Epithelial cell of proximal tubule (primary cell): ENCODE measurements at places on chromosomes 3 and 15. TPM values are rescaled to one million over a fixed set of nuclear protein-coding genes. Genes with fewer than 3 reads are reported as not detected.

- no peak for DNase-seq
Observed at GRCh38 chr15:92818651-92819277, 81.4 kb upstream of the CHD2 start.

DNA sequence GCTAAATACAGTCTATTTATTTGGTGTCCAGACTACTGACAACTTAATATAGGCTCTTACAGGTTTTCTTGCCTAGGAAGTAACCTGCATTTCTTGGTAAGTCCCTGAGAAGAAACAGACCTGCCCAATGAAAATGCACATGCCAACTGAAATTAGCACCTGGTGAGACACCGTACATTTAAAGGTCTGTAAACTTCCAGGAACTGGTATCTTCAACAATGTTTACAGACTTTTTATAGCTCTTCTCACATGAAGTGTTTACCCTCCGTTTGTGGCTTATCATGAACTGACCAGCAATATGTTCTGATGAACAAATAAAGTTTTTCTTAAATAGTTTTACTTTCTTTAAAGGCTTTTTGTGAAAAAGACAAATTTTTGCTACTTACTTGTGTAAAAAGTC lies 93.3 kb downstream of the PCCB start:
- DNase-seq = no peak

DNA sequence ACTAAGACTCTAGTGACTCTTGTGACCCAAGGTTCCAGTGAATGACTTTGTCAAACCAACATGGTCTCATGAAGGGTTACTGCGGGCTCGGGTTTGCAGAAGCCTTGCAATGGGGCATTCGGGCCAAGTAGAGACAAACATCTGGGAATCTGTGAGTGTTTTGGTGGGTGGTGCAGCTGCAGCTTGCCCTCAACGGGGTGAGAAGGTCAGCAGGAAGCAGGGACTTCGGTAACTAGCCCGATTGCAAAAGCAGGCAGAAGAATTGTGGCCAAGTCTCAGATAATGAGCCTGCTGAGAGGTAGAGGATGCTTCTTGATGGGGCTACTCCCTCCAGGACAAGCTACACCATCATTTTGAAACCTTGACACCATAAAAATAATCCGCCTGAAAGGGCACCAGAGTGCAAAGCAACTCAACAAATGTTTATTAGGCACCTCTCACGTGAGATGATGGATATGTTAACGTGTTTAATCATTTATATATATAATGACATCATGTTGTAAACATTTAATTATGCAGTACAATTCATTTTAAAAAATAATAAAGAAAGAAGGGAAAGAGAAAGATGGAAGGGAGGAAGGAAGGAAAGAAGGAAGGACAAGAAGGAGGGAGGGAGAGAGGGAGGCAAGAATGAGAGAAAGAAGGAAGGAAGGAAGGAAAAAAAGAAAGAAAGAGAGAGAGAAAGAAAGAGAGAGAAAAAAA lies 263.9 kb upstream of the IGF1R start:
- DNase-seq = no peak

GRCh38 chr3:150798122-150798618 lies 35.2 kb upstream of the SIAH2 start:
- no peak for DNase-seq

GRCh38 chr3:31968927-31969418 lies 12.1 kb downstream of the OSBPL10 start:
- DNase-seq = peak; percentile 100

DNA sequence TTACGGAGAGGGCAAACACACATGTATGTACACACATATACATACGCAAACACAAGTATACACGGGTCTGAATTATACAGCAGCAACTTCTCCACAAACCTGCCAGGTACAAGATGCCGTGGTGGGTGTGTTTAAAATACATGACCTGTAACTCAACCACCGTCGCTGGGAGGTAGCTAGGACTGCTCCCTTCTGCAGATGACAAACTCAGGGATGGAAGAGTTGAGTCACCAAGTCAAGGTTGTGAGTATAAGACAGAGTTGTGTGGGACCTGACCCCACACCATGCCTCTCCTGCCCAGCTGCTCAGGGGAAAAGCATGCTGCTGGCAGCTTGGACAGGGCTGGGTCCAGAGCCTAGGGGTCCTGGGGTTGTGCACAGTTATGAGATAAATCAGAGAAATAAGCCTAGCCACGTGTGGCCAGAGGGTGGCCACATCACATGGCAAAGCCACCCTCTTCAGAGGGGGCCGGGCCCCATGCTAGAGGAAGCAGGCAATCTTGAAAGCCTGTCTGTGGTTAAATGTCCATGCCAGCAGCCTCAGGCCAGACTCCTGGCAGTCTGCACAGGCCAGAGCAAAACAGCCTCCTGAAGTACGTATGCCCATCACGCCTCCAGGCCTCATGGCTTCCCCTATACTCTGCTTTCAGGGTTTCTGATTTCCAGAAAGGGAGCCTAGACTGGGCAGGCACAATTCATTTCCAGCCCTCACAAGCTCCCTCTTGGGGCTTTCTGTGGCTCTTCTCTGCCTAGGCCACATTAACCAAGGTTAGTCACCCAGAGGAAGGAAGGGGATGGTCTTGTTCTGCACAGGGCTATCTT lies 107.7 kb upstream of the RPL32 start:
- no peak for DNase-seq

GRCh38 chr3:101677436-101678286 lies 729 bp upstream of the ZBTB11 start:
- DNase-seq = no peak

The ALG3 gene
- 59.7 and 78.1 TPM in 2 replicates for total RNA-seq

The GRAMD2A gene
- total RNA-seq = 1.8 and 5.0 TPM in 2 replicates

GRCh38 chr3:138199851-138200250 lies 12.8 kb downstream of the ARMC8 start:
- no peak for DNase-seq
